Stimulated activated CD8-positive, alpha-beta memory T cell treated with anti-CD3 and anti-CD28 coated beads, Interleukin-4, amount 100 ng/mL, for 48 hours (primary cell): ENCODE measurements at places on chromosomes 2 and 18.

- DNase-seq = no peak
Measured at GRCh38 chr2:55966401-55967118, 43.0 kb upstream of the EFEMP1 start.

DNA sequence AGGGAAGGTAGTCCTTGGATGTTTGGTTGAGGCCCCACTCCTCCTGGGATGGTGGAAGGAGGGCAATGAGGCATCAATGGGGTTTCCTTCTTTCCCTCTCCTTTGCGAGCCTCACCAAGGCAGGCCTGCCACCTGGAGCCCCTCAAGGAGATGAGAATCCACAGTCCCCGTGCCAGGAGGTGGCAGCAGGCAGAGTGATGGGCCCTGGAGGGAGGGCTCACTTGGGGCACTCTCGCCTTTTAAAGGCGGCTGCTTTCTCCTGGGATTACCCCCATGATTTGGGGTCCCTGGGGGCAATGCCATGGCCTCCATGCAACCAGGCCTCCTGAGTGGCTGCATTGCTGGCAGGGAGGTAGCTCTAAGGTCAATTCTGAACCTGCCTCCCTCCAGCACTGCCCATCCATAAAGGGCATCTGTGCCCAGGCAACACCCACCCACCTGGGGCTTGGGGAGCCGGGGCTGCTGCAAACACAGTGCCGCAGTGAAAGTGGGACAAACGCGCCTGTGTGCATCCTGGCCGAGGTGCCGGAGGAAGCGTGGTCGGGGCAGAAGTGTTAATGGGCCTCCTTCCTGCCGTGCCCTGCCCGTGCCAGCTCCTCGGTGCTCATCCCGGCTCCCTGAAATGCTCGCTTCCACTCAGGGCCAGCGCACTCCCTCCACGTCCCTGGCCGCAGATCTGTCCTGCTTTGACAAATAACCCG is 55.9 kb downstream of the ZFP36L2 start:
- no peak for DNase-seq

DNA sequence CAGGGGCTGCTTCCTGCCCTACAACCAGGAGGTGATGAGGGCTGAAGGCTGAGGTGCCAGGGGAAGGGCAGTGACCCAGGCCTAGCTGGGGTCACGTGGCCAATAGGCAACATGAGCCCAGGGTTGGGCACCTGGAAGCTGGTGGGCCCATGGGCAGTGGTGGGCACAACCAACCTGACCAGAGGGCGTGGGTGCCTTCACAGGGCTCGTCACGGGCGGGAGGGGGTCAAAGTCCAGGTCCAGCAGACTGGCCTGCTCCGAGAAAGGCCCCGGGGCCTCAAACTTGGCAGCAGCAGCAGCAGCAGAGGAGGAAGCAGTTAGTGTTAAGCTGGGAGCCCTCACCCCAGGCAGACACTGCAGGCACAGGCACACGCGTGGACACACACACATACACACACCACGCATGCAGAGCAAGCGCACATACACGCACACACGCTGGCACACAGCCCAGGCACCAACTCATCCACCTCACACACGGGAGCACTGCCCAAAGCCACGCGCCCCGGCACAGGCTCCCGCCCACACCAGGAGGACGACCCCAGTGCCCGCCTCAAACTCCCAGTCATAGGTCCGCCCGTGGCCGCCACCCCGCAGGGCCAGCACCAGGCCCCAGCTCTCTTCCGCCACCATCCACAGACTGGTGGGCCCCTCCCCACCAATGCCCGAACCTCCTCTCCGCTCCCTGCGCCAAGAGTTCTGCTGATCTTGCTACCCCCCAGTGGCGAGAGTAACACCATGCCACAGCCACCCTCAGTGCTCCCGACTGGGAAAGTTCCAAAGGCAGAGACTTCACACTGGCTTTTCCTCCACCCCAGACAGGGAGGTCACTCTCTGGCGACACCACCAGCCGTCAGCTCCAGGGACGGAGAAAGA is 53.0 kb downstream of the BIN1 start:
- no peak for DNase-seq

DNA sequence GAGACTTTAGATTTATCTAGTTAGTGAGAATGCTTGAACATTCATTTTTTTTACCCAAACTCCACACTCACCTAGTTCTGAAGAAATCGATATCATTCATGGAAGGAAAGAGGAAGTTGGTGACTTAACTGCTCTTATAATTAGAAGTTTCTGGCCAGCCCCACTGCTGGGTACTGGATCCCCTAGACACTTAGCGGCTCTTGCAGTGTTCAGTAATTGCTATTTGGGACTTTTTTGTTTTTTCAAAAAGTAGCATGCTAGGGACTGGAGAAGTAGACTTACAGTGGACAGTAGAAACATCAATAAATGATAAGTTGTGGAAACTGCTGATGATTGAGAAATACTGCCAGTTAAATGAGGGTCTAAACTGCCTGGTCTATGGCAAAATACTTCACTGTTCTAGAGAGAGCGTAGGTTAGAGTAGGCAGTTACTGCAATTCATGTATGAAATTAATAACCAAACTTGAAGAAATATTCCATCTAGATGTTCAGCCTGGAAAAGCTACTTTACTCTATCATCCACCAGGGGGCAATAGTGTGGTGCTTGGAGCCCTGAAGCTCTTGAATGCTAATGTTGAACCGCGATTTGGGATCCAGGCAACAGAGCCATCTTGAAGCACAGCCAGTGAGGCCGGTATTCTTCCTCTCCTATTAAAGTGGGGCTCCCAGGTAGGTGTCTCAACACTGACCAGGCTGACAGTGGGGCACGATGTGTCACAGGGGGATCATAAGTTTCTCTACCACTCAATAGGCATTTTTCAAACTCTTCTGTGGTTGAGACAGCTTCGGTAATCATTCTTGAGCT is 146.1 kb upstream of the SESTD1 start:
- DNase-seq = peak; percentile 31

GRCh38 chr18:35131387-35132020 is 90.3 kb downstream of the MAPRE2 start:
- no peak for DNase-seq

DNA sequence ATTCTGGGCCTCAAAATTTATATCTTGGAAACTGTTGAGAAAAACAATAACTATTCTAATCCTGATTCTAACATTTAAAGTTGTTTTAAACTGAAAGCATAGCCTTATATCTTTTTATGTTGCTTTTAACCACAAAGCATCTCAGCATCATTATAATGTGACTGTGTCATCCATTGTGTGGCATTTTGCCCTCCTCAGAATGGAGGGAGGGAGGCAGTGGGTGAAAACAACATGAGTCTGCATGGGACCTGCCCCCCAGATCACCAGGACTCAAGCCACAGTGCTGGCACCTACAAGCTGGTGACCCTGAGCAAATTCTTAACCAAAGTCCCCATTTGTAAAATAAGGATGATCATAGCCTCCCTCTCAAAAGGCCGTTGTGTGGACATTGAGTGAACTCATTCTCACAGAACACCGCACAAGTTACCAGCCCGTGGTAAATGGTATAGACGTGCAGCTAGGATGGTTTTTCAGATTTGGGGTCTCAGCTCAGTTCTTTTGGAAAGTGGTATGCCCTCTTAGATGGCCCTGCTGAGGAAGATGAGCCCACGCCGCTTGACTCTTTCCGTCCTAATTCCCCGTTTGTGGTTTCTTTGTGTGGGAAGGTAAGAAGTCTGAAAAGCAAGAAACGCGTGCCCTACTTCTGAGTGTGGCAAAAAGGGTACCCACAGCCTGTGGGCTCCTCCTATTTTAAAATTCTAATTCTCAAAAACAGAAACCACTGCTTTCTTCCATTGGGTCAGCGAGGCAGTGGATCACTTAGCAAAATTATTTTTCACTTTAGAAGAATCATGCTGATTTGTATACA is 305.0 kb upstream of the ID2 start:
- no peak for DNase-seq

- no peak for DNase-seq
Measured at GRCh38 chr2:75310876-75311275, 111.6 kb upstream of the TACR1 start.

DNA sequence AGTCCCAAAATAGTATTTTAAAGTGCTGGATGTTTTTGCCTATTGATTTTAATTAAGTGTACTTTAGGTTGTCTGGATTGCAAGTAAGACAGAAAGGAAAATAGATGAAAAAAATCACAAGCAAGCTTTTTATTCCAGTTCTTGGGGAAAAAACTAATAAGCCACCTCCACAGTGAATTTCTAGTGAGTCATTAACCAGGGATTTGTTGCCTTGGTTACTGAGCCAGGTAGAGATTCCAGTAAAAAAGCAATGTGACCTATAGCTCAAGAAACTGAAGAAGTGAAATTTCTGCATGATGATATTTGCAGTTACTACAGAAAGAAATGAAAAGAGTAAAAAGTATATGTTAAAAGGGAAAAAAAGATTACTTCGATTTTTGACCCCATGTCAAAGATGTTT is 160.6 kb downstream of the METTL4 start:
- DNase-seq = no peak

DNA sequence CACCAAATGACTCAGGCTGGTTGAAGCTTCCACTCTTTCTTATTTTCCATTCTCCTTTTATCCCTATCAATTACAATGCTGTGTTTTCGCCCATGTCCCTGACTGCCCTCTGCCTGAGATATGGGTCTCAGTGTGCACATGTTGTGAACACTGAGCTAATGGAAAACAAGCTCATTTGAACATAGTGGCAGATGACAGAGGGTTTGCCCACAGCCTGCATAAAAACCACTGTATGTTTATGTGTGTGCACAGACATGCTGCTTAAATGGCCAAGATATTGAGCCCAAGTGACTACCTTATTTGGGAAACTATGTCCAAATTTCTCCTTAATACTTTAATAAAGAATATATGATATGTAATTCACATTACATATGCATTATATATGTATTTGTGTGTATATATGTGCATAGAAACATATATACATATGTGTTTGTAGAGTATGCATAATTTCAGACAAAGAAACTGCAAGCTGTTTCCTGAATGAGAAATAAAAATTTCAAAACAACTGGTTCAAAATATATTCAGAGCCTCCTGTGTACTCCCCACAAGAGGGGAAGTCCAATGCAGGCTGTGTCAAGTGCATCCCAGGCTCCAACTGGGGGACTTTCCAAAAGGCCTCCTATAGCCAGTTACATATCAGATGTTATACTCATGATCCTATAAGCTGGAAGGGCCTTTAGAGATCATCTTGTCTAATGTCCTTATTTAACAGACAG is 92.7 kb upstream of the CD302 start:
- DNase-seq = no peak

- peak; percentile 47 for DNase-seq
Measured at GRCh38 chr2:102033031-102033749, 41.4 kb downstream of the IL1R2 start.

DNA sequence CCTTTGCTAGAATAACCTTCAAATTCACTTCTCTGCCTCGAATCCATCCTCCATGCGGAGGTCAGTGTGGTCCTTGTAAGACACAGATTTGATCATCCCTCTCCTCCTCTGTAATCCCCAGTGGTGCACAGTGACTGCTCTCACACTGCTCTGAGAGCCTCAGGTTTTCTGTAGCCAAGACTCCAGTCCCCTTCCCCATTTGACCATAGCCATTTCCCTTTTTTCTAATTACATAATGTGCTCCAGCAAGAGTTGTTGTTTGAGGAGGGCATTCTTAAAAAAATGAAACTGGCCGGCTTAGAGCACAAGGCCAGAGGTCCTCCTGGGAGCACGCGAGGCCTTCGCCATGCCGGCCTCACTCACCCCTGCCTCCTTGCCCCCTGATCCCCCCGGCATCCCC is 34.7 kb upstream of the LPIN1 start:
- DNase-seq = no peak

DNA sequence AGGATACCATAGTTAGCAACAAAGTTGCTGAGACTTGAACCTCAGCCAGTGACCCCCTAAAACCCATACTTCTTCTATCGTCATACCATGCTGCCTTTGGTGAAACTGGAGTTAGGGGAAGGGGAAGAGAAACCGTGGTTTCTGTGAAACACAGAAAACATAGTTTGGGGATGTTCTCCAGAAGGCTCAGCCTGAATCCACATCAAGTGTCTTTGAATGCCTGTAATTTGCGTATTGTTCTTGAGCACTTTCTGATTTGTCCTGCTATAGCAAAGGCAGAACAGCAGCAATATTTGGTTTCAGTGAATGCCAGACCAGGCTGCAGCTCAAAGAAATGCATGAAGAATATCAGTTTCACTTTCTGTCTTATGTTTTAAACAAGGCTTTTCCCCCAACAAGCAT is 258.7 kb downstream of the TTC32 start:
- no peak for DNase-seq

GRCh38 chr18:39305766-39306165 is 1740.2 kb upstream of the CELF4 start:
- DNase-seq = no peak

- no peak for DNase-seq
Measured at GRCh38 chr2:61363580-61363979, 107.3 kb downstream of the USP34 start.

DNA sequence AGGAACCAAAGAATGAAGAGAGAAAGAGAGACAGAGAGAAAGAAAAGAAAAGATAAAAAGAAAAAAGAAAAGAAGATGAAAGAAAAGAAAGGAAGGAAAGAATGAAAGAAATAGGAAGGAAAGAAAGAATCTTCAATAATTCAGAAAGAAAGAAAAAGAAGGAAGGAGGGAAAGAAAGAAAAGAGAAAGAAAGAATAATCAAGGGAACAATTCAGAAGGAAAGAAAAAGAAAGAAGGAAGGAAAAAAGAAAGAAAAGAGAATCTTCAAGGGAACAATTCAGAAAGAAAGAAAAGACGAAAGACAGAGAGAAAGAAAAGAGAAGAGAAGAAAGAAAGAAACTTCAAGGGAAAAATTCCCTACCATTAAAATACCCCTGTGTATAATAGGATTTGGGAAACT is 5.6 kb upstream of the KCTD1 start:
- no peak for DNase-seq

- DNase-seq = no peak
Measured at GRCh38 chr2:157488877-157489276, 45.0 kb upstream of the CYTIP start.

DNA sequence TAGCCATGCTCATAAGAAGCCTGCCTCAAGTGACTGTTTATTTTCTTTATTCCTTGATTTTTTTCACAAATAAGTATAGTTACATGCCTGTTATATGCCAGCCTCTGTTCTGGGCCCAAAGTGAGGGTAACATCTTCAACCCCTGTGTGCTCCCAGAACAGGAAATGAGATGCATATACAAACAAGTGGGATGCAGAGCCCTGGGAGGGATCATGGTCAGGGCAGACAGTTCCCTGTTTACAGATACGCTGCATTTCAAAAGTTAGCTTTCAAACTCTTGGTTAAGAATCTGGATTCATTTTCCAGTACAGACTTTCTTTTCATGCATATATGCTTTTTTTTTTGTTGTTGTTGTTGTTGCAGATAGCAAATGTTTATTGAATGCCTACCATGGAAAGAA is 24.4 kb downstream of the GPR39 start:
- no peak for DNase-seq

DNA sequence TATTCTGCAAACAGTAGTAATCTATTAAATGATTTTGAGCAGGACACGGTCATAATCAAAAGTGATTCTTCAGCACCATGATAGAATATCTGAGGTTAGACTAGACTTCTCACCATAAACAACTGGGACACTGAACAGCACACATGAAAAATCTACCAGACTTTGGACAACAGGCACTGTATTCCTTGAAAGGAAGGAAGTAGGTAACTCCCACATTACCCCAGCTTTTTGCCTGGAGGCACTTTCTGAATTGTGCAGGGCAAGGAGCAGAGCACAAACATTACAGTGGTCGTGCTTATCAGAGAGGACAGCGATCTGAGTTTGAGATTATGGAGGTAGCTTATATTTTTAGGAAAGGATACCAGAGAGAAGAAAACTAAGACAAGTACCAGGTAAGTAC is 25.3 kb upstream of the IL1RL1 start:
- DNase-seq = no peak

GRCh38 chr2:239171643-239172042 is 229.2 kb downstream of the HDAC4 start:
- DNase-seq = no peak
